ENCODE measurements at places on chromosomes 1 and 21. TPM values are rescaled to one million over a fixed set of nuclear protein-coding genes. Genes with fewer than 3 reads are reported as not detected.

Gene SLC66A1
- 40.8 TPM for polyA plus RNA-seq

Gene PCAT6
- 1.0 TPM for polyA plus RNA-seq

Gene GMEB1
- polyA plus RNA-seq: 8.2 TPM

Gene DIPK1A
- 0.91 TPM for polyA plus RNA-seq

Gene SH2D2A
- polyA plus RNA-seq: 21.4 TPM

Gene TCHH
- 0.03 TPM for polyA plus RNA-seq

Gene NIBAN1
- 12.4 TPM for polyA plus RNA-seq

GRCh38 chr1:119336848-119337247, 31.7 kb upstream of the HAO2 start:
- no peak for DNase-seq

GRCh38 chr1:194857413-194857812, 1671.0 kb upstream of the B3GALT2 start:
- DNase-seq: peak; percentile 60

DNA sequence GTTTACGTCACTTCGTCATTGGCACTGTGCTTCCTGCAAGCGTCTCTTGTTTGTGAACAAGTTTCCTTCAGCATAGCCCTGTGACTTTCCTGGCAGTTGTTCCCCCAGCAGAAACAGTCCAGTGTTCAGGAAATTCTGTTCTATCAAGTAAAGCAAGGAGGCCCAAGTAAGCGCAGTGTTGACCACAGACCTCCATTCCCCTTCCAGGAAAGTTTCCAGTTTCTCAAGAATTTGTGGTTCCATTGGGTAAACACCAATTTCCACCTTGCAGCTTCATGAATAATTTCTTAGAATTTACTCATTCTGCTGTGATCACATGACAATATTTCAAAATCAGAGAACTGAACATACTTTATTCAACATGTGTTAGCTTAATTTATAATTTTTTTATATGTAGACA, 88.5 kb upstream of the ETV3 start:
- no peak for DNase-seq

- no peak for DNase-seq
Measured at GRCh38 chr1:229396585-229397206, 37.2 kb downstream of the ACTA1 start.

DNA sequence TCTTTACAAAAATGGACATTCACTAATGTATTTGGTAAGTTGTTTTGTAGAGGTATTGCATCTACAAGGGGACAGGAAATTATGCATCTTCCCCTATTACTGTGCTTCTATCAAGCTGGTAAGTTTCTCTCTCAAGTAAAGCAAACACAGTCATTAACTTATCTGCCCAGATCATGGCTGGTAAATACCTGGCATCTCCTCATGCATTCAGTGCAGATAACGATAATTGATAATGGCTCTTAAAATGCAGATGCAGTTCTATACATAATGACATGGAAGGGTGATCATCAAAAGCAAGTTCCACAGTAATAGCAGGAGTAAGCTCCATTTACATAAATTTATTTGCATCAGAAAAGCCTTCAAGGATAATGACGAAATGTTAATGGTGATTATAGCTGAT, 122.4 kb downstream of the SIPA1L2 start:
- no peak for DNase-seq

- no peak for DNase-seq
Measured at GRCh38 chr1:222106377-222106776, 364.5 kb upstream of the DUSP10 start.

- peak; percentile 88 for DNase-seq
Measured at GRCh38 chr1:54273092-54273794, 73.3 kb downstream of the MRPL37 start.

DNA sequence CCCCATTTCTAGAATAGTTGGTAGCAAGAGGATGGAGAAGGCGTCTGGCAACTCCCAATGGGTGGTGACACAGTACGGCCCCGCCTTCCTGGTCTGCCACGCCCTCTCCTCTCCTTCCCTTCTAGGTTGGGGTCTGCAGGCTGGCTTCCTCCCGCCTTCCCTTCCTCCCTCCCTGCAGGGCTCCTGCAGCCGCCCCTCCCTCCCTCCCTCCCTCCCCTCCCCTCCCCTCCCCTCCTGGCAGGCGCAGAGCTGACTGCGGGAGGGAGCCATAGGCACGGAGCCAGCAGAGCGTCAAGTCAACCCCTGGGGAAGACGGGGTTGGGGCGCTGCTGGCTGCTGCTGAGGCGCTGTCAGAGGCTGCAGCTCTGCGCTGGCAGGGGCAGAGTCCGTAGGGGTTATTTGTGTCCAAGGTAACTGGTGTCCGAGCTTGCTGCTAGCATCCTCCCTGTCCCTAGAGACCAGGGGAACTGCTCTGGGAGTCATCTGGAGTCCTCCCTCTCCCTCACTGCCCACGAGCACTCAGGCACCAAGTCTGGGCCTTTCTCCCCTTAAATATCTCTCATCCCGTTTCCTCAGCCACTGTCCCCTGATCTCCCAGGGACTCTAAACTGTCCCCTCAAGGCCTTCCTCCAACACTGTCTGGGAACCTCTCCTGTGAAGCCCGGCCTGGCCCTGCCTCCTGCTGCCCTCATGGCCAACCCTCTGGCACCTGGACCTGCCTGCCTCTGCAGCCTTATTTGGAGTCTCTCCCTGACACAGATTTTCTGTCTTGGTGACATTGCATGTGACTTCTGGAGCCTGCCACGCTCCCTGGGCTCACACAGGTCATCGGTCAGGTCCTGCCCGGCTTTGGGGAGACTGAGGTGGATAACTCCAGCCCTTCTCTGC, 57.4 kb upstream of the ACOT11 start:
- DNase-seq: peak; percentile 62

- no peak for DNase-seq
Measured at GRCh38 chr21:41466024-41466820, 40.2 kb downstream of the MX1 start.

DNA sequence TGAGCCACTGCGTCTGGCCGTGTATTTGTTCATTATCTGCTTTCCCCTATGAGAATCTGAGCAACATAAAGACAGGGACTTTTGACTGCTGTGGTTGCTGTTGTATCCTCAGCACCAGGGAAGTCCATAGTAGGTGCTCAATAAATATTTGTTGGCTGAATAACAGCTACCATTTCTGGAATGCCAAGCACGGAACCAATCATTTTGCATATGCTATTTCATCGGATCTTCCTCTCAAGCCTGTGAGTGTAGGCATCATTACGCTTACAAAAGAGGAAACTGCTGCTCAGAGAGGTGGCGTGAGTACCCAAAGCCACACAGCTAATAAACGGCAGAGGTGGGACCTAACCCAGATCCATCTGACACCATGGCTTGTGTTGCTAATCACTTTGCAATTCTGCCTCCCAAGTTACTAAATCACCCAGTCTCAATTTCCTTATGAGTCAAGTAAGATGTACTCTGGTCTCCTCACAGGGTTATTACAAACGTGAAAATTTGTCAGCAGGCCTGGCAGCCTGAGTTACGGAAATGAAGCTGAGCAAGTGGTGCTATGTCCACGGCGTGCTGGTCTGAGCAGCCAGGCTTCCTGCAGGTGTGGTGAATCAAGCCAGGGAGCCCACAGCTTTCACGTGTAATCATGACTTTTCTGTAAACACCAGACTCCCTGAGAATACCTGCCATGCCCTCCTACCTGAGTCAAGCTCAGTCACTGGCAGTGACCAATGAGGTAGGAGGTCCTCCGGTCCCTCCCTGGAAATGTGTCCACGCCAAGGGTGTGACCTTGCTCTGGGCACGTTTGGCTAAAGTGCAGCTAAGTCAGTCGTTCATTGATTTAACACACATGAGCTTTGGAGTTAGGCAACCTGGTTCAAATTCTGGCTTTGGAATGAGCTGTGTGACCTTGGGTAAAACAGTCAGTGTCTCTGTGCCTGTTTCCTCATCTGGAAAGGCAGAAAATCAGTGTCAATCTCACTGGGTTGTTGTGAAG, 4.8 kb upstream of the RHCE start:
- DNase-seq: no peak

DNA sequence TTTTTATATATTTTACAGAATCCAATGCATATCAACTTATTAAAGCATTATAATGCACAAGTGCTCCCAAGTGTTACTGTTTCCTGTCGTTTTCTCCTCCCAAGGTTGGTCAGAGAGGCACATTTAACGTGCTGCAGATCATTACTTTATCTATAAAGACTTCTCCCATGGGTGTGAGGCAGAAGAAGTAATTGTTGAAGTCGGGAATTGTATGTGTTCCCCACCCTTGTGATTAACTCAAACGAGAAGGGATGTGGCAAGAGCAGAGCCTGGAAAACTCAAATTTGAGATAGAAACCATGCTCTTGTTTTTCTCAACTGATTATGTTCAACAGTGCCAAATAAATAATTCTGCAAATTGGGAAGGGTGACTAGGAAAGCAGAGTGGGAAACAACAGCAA, 412.5 kb upstream of the ADAMTS5 start:
- no peak for DNase-seq

GRCh38 chr1:112849425-112850033, 106.5 kb downstream of the SLC16A1 start:
- no peak for DNase-seq

GRCh38 chr1:225464851-225465792, 37.3 kb upstream of the LBR start:
- no peak for DNase-seq

DNA sequence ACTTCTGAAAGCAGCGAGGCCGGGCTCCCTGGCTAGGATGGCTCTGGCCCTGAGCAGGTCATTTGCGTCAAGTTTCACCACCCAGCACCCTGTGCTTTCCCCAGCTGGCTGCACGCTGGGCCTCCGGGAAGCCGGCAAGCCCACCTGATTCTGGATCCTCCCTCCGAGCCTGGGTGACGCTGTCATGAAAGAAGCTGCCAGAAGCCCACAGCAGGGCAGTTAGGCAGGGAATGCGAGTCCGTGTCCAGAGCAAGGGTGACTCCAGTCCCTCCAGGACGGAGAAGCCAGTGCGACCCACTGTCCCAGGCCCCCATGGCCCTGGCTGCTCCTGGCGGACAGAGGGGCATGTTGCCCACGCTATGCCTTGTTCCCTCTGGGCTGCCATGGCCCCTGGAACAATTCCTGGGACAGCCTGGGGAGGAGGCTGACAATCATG, 44.4 kb upstream of the PCBP3 start:
- DNase-seq: no peak

- no peak for DNase-seq
Measured at GRCh38 chr1:210627755-210628154, 299.1 kb downstream of the HHAT start.

DNA sequence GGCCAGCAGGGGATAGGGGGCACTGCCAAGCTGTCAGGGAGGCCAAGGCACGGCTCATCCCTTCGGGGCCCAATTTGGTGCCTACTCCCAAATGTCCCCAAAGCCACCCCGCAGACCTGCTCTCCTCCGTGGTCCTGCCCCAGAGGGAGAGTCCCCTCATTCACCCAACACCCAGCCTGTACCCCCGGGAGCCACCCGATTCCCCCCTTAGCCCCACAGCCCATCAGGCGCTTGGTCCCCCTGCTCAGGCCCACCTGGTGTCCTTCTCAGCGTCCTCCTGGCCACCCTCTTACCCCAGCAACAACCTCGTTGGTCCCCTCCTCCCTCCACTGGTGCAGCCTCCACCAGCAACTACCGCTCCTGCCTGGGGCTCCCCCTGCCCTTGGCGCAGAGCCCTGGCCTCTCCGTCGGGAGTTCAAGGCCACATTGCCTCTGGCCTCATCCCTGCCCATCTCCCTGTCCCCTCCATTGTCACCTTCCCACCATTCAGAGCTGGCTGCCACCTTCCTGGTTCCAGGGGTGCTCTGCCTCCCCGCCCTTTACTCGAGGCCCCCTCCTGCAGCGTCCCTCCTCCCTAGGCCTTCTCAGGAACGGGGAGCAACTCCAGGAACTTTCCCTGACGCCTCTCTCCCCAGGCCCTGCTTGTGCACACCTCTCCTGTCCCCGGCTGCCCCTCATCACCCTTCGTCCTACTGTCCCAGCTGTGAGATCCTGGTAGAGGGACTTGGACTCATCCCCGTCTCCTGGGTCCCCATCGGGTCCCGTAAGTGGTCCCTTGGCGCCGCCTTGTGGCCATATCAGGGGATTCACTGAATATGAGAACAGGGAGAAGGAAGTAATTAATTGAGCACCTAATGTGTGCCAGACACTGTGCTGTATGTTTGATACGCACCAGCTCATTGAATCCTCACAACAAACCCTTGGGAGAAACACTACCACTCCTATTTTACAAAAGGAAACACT, 73.9 kb downstream of the RAP1GAP start:
- peak; percentile 82 for DNase-seq

DNA sequence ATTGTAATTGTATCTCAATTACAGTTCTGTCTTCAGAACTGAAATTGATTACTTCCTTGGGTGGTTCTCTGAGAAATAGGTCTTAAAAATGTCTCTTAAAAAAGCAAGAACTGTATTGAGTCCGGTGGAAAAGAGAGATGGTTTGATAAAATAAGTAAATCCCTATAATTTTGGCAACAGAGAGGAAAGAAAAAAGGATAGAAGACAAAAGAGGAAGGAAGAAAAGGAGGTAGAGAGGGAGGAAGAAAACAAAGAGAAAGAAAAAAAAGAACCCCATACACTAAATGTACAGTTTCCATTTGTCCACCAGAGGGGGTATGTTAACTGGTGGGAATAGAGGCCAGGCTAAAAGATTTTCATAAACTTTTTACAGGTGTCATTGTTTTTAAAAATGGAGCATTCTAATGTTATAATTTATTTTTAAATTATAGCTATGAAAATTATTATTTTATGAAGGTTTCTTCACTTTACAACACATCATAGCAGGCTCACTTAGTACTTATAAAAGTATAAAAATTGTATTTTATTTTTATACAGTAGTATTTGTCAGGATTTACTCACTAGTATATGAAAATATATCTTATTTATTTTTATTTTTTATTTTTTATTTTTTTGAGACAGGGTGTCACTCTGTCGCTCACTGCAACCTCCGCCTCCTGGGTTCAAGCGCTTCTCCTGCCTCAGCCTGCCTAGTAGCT, 2.1 kb upstream of the UBE2T start:
- peak; percentile 45 for DNase-seq

- DNase-seq: no peak
Measured at GRCh38 chr21:29148530-29148929, 18.1 kb downstream of the MAP3K7CL start.

Measured in K562 (cell line).